NCI-H446 treated with DMSO at 0.1 percent for 48 hours (cell line): ENCODE measurements at places on chromosomes 2 and 18.

- no peak for DNase-seq
Observed at GRCh38 chr18:74499633-74500032, 3.5 kb downstream of the CNDP2 start.

GRCh38 chr2:102025583-102026267 lies 34.0 kb downstream of the IL1R2 start:
- no peak for DNase-seq

- DNase-seq, result no peak
Observed at GRCh38 chr18:47709556-47709955, 220.9 kb downstream of the SMAD2 start.

DNA sequence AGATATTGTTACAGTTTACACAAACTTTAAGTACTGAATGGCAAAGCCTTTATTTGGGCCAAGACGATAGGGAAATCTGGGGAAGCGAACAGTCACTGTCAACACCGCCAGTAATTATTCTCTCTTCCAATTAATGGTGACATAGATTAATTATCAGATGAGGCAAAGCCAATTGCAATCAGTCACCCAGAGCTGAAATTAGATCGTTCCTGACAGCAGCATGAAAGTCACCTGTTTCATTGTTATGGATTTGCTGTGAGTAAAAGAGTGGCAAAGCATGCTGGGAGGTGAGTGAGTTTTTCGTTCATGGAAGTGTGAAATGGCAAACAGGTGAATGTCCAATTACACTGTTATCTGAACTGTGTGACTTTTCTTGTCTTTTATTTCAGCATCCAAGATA lies 164.8 kb upstream of the KLHL14 start:
- DNase-seq, result no peak

- no peak for DNase-seq
Observed at GRCh38 chr2:104769096-104769495, 84.8 kb upstream of the POU3F3 start.

- no peak for DNase-seq
Observed at GRCh38 chr18:56115071-56116015, 523.0 kb downstream of the TXNL1 start.

DNA sequence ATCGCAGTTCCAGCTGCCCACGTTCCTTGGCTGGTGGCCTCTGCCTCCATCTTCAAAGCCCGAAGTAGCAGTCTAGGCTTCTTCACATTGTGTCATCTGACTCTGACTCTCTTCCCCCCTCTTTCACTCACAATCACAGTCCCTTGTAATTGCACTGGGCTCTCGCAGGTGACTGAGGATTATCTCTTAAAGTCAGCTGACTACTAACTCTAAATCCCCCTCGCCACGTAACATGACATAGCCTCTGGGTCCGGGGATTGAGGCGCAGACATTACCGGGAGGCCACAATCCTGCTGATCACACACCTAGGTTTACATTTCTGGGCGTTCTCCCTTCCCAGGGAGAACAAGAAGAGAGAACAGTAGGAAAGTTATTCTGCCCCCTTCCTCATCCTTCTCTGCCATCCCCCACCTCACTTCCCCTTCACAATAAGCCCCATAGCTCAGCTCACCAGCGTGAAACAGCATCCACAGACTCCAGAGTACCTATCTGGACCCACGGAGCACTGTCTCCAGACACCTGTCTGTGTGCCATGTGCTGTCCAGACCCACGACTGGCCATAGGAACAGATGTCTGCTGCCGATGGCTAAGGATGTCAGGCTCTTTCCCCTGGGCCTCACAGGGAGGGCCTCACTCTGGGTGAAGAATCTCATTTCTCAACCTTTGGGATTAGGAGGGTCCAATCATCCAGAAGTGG lies 64.3 kb upstream of the FZD7 start:
- no peak for DNase-seq

- DNase-seq, result no peak
Observed at GRCh38 chr2:105801961-105802360, 57.2 kb downstream of the NCK2 start.
